ENCODE measurements at places on chromosomes 6 and 20. TPM values are rescaled to one million over a fixed set of nuclear protein-coding genes. Genes with fewer than 3 reads are reported as not detected.

The HLA-F gene
- total RNA-seq = 64.1 TPM

The NNAT gene
- total RNA-seq = 3.9 TPM

The HSPA1L gene
- total RNA-seq = 1.6 TPM

The MAP7 gene
- 14.2 TPM for total RNA-seq

The ECT2L gene
- total RNA-seq = 0.33 TPM

The GPX5 gene
- not detected for total RNA-seq
